ENCODE measurements at places on chromosomes 2 and 18. TPM values are rescaled to one million over a fixed set of nuclear protein-coding genes. Genes with fewer than 3 reads are reported as not detected.
A peak's percentile ranks its signal among the peaks of the same experiment; 100 is the strongest.

The RBM44 gene
- total RNA-seq: 0.06 TPM

The MAP4K4 gene
- total RNA-seq: 78.3 TPM

The EVX2 gene
- total RNA-seq: not detected

The PDE1A gene
- total RNA-seq: not detected

The CMPK2 gene
- 4.5 TPM for total RNA-seq

The DSC2 gene
- total RNA-seq: 2.8 TPM

The DHRS9 gene
- total RNA-seq: 0.39 TPM

The LRRTM1 gene
- total RNA-seq: not detected

The UGT1A9 gene
- 1.0 TPM for total RNA-seq

The TMEM169 gene
- 0.40 TPM for total RNA-seq

The CTAGE1 gene
- not detected for total RNA-seq

- peak; percentile 45 for DNase-seq
Observed at GRCh38 chr2:72837171-72837570, 11.3 kb upstream of the EXOC6B start.

- no peak for DNase-seq
Observed at GRCh38 chr2:173026479-173026878, 49.2 kb upstream of the MAP3K20 start.

GRCh38 chr18:48827291-48828193, 123.2 kb downstream of the SMAD7 start:
- peak; percentile 44 for DNase-seq

GRCh38 chr2:182372661-182373060, 54.2 kb downstream of the PDE1A start:
- peak; percentile 71 for DNase-seq

- DNase-seq: no peak
Observed at GRCh38 chr18:63258749-63259566, 60.6 kb downstream of the BCL2 start.

- no peak for DNase-seq
Observed at GRCh38 chr2:125092276-125093009, 1067.4 kb downstream of the CNTNAP5 start.

DNA sequence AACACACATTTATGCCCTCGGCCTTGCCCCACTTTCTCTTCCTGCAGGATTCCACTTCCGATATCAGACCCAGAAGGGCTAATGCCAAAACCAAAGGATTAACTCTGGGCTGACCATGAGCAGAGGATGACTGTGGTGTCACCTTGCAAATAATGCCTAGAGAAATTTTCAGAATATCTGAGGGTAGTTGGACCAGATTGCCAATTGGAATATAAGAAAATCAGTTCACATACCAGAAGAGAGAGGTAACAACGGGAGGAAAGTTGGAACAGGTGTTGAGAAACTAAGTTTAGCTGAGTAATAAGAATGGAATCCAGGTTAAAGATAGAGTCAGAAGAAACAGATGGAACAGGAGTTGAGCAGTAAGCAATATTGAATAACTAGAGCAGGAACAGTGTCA, 232.7 kb upstream of the UBE2E3 start:
- no peak for DNase-seq

GRCh38 chr18:78447211-78447610, 532.4 kb upstream of the SALL3 start:
- DNase-seq: no peak

GRCh38 chr2:45595721-45596435, 15.2 kb downstream of the SRBD1 start:
- DNase-seq: peak; percentile 77

- DNase-seq: no peak
Observed at GRCh38 chr18:74613381-74613780, 15.7 kb downstream of the ZNF407 start.

- no peak for DNase-seq
Observed at GRCh38 chr18:65761636-65762295, 11.0 kb downstream of the CDH7 start.

- no peak for DNase-seq
Observed at GRCh38 chr2:230904856-230905447, 20.1 kb downstream of the GPR55 start.

DNA sequence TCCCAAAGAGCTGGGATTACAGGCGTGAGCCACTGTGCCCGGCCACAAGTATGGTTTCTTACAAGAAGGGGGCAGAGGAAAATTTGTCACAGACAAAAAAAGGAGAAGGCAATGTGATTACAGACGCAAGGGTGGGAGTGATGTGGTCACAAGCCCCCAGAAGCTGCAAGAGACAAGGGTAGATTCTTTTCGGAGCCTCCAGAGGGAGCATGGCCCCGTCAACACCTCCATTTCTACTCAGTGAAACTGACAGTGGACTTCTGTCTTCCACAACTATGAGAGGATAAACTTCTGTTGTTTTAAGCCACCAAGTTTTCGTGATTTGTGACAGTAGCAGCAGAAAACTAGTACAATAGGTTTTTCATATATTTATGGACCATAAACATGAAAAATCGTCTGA, 2.1 kb upstream of the TCF7L1 start:
- peak; percentile 29 for DNase-seq

DNA sequence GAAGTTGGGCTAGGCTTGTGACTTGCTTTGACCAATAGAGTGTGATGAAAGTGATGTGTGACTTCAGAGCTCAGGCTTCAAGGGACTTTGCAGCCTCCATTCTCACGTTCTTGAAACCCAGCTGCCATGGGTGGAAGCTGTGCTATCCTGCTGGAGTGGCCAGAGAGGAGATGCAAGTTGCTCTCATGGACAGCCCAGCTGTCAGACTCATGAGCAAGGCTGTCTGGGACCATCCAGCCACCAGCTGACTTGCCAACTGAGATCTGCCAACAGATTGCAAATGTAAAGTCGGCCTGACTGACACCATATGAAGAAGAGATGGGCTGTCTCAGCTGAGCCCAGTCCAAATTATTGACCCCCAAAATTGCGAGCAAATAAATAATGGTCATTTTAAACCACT, 226.4 kb upstream of the CXCR4 start:
- DNase-seq: no peak

GRCh38 chr18:63850020-63850419, 37.5 kb upstream of the SERPINB2 start:
- DNase-seq: peak; percentile 14

DNA sequence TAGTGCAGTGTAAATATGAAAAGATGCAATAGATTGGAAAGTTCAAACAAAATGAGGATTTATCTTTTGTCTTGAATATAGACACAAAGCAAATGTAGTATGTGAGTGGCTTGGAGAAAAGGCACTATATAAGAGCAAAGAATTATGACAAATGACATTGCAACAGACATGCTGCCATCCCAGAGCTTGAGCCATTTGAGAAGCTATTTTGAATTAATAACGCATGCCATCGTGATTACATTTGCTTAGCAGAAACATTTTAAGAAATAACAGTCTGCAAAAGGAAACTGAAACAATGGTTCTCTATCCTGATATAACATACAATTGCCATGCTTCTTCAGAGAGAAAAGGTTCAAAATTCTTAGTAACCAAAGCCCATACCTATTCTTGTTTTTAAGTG, 677.1 kb downstream of the ZEB2 start:
- no peak for DNase-seq

GRCh38 chr2:166803373-166804000, 84.8 kb upstream of the XIRP2 start:
- DNase-seq: no peak
